ENCODE measurements at places on chromosomes 5 and 9. TPM values are rescaled to one million over a fixed set of nuclear protein-coding genes. Genes with fewer than 3 reads are reported as not detected.

The PLAC8L1 gene
- total RNA-seq: not detected

The GMCL2 gene
- total RNA-seq: not detected

The SLC4A9 gene
- total RNA-seq: not detected

The FOXD4L4 gene
- 0.20 TPM for total RNA-seq

The PKD2L2 gene
- not detected for total RNA-seq

The MSX2 gene
- total RNA-seq: 1.1 TPM

The FAM53C gene
- 26.2 TPM for total RNA-seq

The MED22 gene
- total RNA-seq: 17.7 TPM

The RFX3 gene
- total RNA-seq: 1.6 TPM

The CDX1 gene
- not detected for total RNA-seq

The PCDHA9 gene
- total RNA-seq: not detected

The CACNA1B gene
- not detected for total RNA-seq

The GABBR2 gene
- 0.17 TPM for total RNA-seq

The SPATA31D1 gene
- not detected for total RNA-seq

The IL9 gene
- total RNA-seq: not detected

The NFIB gene
- 13.7 TPM for total RNA-seq

The GBA2 gene
- 14.9 TPM for total RNA-seq

The NEURL1B gene
- total RNA-seq: 1.6 TPM
